ENCODE measurements at places on chromosomes 5 and 9.

GRCh38 chr9:130480673-130481072, 35.9 kb downstream of the ASS1 start:
- no peak for DNase-seq

GRCh38 chr5:62354028-62354874, 48.2 kb downstream of the KIF2A start:
- DNase-seq, result no peak

DNA sequence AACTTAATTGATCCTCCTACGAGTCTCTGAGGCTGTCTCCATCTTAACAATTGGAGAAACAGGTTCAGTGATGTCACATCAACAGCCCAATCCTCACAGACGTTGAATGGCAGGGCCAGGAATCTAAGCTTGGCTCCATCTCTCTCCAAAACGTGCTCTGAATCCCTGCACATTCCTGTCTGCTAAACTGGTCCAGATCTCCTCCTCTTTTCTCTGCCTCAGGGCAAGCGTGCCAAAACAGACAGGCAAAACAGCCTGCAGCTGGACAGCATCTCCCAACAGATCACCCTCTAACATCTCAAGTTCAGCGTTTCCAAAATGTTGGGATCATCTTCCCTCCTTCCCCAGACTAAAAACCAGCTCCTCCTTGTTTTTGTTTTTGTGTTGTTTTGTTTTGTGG, 6.6 kb downstream of the FBP1 start:
- DNase-seq, result no peak

GRCh38 chr5:147445917-147446316, 64.0 kb downstream of the DPYSL3 start:
- no peak for DNase-seq

DNA sequence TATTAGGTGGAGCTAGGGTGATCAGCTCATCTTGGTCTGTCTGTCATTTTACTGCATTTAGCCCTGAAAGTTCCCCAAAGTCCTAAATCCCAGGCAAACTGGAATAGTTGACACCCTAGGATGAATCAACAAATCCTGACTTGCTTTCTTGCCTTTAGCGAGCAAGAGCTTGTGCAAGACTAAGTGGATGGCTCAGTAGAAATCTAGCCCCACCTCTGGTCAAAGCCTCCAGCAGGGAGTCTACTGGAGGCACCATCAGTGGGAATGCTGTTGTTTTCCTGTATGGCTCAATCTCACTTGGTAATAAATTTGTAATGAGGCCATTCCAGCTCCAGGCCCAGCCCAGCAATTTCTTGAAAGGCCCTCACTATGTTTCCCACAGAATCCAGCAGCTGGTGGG, 43.7 kb upstream of the TRPC7 start:
- no peak for DNase-seq

DNA sequence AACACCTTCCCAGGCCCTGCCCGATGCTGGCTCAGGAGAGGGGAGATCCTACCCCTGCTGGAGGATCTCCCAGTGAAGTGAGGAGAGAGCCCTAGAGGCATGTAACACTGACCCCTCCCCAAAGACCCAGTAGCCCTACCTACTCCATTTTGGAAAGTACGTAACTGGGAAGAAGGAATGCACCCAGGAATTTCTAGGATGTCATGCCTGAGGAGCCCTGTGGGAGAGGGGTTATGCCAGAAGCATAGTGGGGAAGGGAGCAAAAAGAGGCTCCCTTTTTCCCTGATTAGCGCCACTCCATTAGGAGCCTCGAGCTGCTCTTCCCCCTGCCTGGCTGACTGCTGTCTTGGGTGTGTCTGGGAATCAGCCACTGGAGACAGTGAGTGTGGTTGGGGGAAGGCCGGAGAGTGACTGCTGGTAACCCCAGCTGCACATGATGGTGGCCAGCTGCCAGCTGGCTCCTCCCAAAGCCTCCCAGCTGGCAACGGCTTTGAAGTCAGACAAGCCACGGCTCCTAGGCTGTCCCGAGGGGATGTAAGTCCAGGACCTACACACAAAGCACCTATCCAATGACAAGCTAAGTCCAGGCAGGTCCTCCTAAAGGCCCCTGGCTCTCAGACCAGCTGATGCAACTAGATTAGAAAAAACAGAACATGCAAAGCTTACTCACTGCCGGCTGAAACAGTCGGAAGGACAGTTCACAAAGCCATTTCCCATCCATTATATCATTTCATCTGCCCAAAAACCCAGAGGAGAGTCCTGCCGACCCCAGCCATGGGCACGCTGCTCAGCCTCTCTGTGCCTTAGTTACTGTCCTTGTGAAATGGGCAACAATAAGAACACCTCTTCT, 136.5 kb upstream of the ABCA1 start:
- DNase-seq, result no peak

DNA sequence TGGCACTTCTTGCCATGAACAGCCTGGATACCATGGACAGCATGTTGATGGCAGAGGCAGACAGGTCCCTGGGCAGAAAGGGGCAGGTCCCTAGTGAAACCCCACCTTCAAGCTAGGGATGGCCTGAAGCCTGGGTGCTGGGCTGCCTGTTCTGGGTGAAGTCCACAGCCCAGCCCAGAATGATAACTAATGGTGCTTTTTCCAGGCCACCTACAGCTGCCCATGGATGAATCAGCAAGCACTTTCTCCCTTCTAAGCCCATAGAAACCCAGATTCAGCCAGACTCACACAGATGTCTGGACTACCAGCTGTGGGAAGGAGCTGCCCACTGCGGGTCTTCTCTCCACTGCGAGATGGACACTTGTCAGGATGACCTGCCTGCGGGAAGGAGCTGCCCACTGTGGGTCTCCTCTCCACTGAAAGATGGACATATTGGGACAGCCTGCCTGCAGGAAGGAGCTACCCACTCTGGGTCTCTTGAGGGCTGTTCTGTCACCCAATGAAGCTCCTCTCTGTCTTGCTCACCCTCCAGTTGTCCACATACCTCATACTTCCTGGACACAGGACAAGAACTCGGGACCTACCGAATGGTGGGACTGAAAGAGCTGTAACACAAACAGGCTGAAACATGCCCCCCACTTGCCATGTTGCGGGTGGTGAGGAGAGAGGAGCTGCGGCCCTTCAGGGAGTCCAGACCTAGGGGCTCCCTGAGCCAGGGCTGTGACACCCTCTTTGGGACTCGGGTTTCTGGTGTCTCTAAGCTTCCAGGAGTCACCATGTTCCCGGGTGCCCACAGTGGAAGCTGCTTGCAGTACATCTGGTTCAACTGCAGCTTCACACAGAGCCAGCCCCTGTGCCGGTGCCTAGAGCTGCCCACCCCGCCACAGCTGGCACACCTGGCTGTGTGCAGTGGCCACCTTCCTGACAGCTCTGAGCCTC, 60.7 kb upstream of the SYNPO start:
- DNase-seq, result no peak

- no peak for DNase-seq
These were observed 283.4 kb upstream of the IRX2 start for GRCh38 chr5:3034881-3035280.

DNA sequence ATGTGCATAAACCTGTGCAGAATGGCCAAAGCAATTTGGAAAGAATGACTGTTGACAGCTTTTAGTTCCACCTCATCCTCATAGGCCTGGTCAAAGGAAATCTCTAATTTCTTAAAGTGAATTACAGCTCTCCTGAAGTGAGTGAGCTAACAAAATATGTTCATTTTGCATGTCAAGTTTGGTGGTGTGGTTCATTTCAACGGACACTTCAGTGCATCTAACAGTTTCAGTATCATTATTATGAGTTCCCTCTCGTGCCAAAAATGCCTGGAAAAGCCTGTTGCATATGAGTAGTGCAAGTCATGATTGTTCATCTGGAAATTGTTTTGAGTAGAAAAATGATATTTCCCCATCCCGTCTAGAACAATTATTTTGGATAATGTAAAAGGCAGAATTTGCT, 53.2 kb upstream of the HMHB1 start:
- no peak for DNase-seq

DNA sequence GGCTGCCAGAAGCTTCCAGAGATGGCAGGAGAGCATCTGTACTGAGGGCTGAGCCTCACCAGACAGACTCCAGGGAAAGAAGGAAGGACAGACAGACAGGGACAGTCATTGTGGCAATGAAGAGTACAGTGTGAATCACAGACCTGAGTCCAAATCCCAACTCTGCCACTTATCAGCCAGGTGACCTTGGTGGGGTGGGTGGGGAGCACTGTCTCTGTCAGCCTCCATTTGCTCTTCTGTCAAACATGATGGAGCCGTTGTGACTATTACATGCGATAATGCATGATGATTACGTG, 85.9 kb upstream of the FSTL4 start:
- DNase-seq, result no peak

GRCh38 chr9:93594041-93594756, 17.8 kb downstream of the PHF2 start:
- DNase-seq, result no peak

- DNase-seq, result no peak
These were observed 52.8 kb downstream of the GRIA1 start for GRCh38 chr5:153543288-153543687.

DNA sequence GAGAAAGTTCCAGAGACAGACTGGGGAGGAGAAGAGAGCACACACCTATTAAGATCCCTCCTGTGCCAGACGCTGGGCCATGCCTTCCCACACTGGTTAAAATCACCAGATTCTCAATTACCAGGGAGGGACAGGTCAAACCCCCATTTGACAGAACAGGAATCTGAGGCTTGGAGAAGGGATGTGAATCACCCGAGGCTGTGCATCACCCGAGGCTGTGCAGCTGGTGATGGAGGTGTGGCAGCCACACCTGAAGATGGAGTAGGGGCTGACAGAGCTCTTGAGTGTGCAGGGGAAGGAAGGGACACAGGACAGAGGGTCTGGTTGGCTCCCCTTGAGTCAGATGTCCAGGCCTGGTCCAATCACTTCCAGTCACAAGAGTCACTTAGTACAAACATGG, 70.6 kb downstream of the LMX1B start:
- no peak for DNase-seq

DNA sequence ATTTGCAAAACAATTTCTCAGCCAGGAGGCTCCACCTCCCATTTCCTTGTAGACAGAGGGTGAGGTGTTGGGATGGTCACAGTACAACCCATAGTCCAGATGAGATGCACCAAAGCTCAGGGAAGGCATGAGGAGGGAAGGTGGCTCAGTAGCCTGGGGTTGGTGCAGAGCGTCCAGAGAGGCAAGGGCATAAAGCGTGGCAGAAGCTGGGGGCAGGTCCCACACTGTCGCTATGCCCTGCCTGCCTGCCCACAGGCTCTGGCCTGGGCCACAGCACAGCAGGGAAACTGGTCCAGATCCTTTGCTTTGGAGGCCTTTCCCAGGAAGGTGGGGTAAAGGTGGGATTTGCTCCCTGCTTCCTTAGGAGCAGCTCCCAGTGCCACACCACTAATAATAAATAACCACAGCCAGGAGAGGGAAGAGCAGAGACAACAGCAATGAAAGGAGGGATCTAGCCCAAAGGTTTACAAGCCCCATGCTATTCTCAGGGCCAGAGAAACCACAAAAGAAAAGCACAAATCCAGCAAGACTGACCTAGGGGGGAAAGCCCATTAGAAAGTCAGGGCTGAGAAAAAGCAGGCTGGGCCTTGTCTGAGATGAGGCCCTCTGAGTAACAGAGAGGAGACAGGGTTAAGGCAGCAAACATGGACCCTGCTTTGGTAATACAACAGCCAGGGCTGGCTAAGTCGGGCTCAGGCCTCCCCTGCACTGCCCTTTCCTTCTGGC, 27.2 kb downstream of the PCDHGC5 start:
- DNase-seq, result no peak

- DNase-seq, result no peak
These were observed 56.9 kb downstream of the ASS1 start for GRCh38 chr9:130501639-130502038.

DNA sequence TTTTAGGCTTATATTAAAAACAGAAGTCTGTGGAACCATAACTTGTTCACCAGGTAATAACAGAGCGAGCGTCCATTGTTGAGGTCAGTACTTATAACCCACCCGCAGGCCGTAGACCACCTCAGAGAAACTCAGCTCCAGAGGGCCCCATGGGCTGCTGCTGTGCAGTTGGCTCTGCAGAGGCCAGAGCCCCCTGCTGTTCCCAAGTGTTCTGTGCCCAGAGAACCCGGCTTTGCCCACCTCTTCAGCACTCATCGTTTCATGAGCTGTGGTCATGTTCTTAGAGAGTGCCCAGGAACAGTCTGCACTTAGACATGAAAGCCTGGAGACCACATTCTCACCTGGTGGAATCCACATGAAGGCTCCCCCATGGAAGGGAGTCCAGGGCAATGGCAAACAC, 50.4 kb upstream of the SLC2A8 start:
- DNase-seq, result peak; percentile 3

GRCh38 chr5:179680014-179680779, 637 bp downstream of the CBY3 start:
- no peak for DNase-seq

GRCh38 chr9:93094658-93095204, 1.3 kb upstream of the CARD19 start:
- DNase-seq, result peak; percentile 51

- DNase-seq, result no peak
These were observed 5.1 kb downstream of the SEMA5A start for GRCh38 chr5:9540791-9541190.

- DNase-seq, result no peak
These were observed 3.0 kb downstream of the BBLN start for GRCh38 chr9:128163027-128163515.

GRCh38 chr9:109887079-109887478, 107.1 kb downstream of the PALM2AKAP2 start:
- DNase-seq, result peak; percentile 43

- no peak for DNase-seq
These were observed 5.2 kb downstream of the RFX3 start for GRCh38 chr9:3520564-3520963.

GRCh38 chr9:122337556-122337929, 33.3 kb upstream of the PTGS1 start:
- no peak for DNase-seq

- no peak for DNase-seq
These were observed 5.9 kb upstream of the CSF1R start for GRCh38 chr5:150092159-150092787.

DNA sequence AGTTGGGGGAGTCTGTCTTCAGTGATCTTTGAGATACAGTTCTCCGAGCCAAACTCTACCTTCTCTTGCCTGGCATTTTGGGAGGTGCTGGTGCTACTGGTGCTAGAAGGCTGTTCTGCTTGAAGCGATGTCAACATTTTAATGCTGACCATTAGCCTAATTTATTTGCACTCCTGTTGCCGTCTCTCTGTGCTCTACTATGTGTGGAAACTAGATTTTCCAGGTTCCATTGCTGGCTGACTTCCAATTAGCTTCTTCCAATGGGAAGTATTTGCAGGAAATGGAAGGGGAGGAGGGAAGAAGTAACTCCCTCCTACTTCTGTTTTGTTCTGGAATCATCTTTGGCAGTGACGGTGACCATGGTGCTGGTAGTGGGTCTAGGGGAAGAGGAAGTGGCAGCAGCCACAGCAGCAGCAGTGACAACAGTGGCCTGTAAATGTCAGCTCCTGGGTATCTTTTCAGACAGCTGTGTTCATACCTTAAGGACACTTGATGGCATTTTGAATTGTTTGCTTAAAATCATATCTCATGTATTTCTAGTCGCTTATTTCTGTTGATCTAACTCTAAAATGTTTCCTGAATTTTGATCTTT, 7.9 kb downstream of the TXNDC8 start:
- no peak for DNase-seq

- DNase-seq, result no peak
These were observed 356.8 kb upstream of the KIF2A start for GRCh38 chr5:61949054-61949678.

GRCh38 chr5:33230467-33231078, 210.2 kb upstream of the TARS1 start:
- DNase-seq, result no peak

- DNase-seq, result no peak
These were observed 244.3 kb upstream of the PUM3 start for GRCh38 chr9:3088219-3088618.
